Activated gamma-delta T cell (primary cell): ENCODE measurements at places on chromosomes 4 and X.

GRCh38 chr4:3447431-3448395 lies 5.9 kb downstream of the HGFAC start:
- DNase-seq = no peak

- no peak for DNase-seq
These were observed 154.1 kb upstream of the TRAM1L1 start for GRCh38 chr4:117239434-117239833.

DNA sequence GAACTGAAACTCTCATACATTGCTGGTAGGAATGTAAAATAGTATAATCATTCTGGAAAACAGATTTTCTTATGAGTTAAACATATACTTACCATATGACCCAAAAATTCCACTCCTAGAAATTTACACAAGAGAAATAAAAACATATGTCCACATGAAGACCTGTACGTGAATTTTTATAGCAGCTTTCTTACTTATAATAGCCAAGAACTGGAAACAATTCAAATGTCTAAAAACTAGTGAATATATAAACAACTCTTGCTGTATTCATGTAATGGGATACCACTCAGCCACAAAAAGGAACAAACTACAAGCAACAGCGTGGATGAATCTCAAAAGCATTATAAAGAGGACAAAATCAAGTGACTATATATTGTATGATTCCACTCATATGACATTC lies 27.5 kb downstream of the TMEM156 start:
- no peak for DNase-seq

GRCh38 chr4:139639654-139640053 lies 26.0 kb upstream of the MGST2 start:
- DNase-seq = no peak

GRCh38 chr4:108209489-108209888 lies 40.8 kb upstream of the LEF1 start:
- no peak for DNase-seq

DNA sequence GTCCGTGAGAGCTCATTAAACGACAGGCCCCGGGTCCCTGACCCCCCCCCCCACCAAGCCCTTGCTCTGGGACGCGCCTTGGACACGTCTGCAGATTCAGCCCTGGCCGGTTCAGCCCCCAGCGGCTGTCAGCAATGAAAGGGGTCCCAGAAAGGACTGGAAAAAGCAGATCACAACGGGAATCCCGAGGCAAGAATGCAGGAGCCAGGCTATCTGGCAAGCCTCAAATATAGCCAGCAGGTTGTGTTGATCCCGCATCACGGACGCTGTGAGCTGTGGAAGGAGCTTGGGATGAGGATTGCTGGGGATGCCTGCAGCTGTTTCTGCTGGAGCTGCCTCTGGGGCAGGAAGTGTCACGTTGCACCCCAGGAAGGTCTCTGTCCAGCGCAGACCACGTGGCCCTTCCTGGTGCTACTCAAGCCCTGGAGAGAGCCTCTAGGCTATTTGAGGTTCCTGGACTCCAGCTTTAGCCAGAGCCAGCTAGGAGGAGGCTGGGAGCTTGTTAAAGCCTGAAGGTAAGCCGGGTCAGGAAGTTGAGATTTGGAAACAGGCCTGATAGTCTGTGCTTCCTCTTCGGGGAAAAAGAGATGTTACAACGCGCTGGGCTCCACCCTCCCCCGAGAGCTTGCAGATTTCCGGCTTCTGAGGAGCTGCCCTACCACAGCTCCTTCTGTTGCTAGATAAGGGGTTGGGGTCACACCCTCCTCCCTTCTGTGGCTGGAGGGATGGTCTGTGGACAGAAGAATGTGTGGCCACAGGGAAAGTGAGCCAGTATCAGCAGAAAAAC lies 19.3 kb upstream of the CSF2RA start:
- no peak for DNase-seq

GRCh38 chrX:120260369-120260768 lies 9.8 kb downstream of the ZBTB33 start:
- no peak for DNase-seq

DNA sequence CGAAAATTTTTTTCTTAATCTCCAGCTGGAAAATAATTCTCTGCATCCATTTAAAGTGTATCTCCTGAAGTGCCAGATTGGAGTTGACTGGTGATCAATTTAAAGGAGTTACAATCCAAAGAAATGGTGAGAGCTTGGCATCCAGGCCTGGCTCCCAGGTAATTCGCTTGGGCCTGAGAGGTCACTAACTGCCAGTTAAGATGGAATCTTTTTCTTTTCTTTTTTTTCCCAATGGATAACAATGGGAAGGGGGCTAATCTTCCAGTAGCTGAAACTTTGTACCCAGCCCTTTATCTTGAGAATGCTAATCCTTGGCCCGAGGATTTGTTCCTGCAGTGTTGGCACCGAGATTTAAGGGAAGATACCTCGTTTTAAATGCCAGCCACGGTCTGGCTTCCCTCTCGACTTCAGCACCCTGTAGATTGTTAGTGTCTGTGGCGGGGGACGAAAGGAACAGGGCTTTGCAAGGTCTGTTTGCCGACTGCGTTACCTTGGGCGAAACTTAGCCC lies 13.3 kb upstream of the PITX2 start:
- DNase-seq = no peak
